ENCODE measurements at places on chromosomes 2 and 18.

DNA sequence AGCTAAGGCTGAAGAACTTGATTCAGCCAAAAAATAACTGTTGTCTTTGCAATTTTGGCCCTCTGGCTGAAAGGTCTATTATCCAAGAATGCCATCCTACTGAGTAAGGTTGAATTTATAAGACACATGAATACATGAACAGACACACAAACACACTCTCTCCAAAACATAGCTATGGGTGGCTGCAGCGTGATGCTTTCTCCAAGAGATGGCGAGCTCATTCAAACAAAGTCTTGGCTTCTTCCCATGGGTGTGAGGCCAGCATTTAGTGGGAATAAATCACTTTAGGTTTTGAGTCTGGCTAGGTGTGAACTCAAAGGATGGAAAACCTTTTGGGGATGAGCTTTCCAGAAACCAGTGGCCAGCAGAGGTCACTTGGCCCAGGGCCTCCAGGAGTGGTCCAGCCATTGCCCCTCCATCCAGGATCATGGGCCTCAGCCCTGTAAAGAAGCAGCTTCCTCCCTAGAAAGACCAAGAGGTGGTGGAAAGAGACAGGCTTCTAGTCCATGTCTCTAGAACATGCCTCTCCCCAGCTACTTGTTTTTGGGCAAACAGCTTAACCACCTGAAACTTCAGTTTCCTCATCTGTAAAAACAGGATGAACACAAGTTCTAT is 11.0 kb upstream of the OSR1 start:
- peak; percentile 25 for DNase-seq

DNA sequence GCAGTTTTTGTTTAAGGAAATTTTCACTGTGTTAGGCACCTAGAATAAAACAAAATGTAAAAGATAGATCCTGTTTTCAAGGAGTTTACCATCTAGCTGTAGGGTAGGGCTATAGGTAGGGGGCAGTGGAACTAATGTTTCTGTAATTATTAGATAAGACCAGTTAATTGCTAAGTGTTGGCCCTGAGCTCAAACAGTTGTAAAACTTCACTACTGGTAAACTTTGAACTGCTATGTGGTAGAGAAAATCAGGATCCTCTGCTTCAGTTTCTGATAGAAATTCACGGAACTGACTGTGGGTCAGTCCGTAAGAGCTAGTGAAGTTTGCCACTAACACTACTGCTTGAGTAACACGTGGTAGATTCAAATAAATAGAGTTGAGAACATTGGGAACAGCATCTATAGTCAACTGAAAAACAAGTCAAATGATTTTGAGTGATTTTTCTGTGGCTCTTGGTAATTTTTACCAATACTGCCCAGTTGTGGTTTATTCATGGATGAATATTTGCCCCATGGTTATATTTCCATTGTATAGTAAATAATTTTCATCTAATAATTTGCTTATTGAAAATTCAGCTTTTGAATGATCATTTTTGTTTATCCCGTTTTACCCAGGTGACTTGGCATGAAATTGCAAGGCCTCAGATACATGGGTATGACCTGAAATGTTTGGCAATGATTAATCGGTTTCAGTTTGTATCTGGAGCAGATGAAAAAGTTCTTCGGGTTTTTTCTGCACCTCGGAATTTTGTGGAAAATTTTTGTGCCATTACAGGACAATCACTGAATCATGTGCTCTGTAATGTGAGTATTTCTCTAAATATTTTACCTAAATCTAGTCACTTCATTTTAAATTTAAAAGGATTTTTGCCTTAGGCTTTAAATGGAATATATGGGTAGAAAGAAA is 26.4 kb downstream of the ELP2 start:
- DNase-seq: no peak

- DNase-seq: no peak
Measured at GRCh38 chr2:145739681-145740080, 1219.8 kb upstream of the ZEB2 start.

- no peak for DNase-seq
Measured at GRCh38 chr2:130261970-130262760, 63.9 kb upstream of the TUBA3E start.

DNA sequence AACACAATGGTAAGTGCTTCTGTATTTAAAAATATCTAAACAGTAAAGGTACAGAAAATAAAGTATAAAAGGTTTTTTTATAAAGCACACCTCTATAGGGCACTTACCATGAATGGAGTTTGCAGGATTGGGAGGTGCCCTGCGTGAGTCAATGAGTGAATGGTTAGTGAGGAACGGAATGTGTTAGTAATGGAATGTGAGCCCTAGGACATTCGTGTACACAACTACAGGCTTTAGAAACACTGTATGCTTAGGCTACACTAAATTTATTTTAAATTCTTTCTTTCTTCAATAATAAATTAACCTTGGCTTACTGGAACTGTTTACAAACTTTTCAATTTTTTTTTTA is 337.9 kb upstream of the SLC39A10 start:
- no peak for DNase-seq

- DNase-seq: no peak
Measured at GRCh38 chr2:23497063-23497462, 112.1 kb downstream of the KLHL29 start.

GRCh38 chr2:118711603-118712002 is 135.8 kb downstream of the EN1 start:
- DNase-seq: no peak

DNA sequence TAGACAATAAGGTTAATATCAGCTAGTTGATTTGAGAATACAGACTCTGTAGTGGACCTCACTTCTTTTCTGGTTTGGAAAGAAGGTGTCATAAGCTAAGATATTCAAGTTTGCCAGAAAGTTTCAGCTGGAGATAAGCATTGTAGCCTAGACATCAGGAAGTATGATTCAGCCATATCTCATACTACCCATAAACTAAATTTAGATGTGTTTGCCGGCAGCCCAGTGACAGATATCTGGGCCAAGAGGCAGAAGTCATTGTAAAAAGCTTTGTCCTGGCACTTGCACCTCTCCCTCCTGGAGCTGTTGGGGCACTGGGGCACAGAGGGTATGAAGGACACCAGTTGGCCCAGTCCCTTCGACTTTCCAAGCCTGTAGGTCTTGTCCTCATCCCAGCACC is 128.0 kb downstream of the EPHA4 start:
- no peak for DNase-seq

All from NCI-H1417 (cell line).